Omental fat pad (tissue), 4 donors: ENCODE measurements at places on chromosomes 3 and 15.

DNA sequence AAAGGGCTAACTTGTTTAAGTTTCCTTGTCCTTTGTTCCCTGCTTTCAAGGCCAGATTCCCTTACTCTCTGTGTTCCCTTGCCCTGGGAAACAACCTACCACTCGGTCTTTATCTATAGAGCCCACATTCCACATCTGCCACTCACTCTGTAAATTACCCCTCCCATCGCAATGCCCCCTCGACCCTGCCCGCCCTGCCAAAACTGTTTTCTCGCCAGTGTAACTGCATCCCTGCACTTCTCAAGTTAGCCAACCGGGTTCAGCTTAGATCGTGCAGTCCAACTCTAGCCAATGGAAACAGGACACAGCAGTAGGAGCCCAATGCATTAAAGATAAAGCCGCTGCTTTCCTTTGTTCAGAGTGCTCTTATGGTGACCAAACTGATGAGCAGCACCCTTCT is 263.6 kb downstream of the TBL1XR1 start:
- DNase-seq: no peak

DNA sequence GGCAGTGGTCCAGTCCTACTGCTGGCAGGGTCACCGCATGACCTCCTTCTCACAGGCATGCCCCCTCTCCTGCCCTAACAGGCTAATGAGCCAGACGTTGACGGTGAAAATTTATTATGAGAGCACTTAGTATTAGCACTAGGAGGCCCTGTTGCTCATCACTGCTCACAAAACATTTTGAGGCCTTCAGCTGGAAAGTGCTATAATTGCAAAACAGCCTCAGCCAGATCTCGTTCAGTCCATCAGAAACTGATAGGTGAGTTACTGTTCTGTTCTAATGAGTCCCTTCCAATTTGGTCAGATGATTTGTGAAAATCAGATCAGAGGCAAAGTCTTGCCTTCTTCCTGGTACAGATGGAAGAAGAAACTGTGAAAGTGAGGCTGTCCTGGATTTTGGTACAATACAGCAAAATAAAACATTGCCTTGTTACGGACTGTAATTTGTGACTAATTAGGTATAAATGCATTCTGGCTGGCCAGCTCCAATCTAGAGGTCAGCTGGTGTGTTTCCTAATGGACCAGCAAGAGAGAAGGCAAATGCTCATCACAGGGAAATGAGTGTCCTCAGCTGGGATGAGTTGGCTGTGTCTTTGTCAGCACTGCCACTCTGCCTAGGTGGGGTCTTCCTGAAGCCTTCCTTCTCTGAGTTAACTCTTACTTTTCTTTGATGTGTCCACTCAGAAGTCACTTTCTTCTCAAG is 316.8 kb downstream of the CHST2 start:
- DNase-seq: no peak

- no peak for DNase-seq
These were observed 13.1 kb downstream of the RYK start for GRCh38 chr3:134237454-134238145.

GRCh38 chr3:73674280-73674679 is 49.5 kb upstream of the PDZRN3 start:
- no peak for DNase-seq

- no peak for DNase-seq
These were observed 11.1 kb upstream of the PARL start for GRCh38 chr3:183895774-183896173.

GRCh38 chr3:177119829-177120228 is 77.5 kb downstream of the TBL1XR1 start:
- DNase-seq: no peak

GRCh38 chr3:151998744-151999143 is 125.3 kb downstream of the SUCNR1 start:
- no peak for DNase-seq

DNA sequence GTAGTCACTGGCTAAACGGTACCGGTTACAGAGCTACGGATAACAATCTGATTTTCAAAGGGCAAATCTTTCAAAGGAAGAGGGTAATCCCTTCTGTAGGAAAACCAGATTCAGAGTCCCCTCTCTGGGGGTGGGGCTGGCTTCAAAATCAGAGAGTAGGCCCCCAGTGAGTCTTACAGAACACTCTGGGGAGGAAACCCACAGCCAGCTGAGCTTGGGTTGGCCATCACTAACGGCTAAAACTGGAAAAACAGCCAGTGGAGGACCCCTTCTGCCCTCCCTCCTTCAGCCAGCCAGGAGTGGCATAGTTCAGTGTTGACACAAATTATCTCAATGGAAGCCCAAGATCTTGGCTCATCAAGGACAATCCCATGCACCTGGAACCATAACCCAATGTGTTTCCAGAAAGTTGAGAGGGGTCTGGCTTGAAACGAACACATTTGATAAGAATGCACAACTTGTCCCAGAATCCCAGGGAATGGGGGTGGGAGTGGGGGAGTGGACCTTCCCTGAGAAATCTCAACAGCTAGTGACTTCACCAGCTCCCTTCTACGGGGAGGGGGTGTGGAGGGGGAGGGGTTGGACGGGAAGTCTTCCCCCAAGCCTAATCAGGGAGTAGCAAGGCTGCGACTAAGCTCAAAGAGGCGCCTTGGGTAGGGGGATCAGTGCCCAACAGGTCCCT is 1.0 kb downstream of the RASL12 start:
- DNase-seq: no peak

DNA sequence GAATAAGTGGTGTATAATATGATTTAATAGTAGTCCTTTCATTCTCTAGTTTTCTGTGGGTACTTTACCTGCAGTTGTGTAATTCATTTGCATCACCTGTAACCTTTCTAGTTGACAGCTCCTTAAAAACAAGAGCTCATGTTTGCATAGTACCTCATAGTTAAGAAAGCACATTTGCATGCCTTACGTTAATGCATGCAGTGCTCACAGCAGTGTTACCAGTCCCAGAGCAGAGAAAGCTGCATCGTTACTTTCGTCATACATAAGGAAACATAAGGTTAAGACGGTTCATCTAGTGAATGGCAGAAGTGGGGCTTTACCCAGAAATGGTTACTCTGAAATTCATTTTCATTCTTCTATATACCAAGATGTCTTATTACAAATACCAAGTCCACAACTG is 111.3 kb downstream of the AKAP13 start:
- no peak for DNase-seq

DNA sequence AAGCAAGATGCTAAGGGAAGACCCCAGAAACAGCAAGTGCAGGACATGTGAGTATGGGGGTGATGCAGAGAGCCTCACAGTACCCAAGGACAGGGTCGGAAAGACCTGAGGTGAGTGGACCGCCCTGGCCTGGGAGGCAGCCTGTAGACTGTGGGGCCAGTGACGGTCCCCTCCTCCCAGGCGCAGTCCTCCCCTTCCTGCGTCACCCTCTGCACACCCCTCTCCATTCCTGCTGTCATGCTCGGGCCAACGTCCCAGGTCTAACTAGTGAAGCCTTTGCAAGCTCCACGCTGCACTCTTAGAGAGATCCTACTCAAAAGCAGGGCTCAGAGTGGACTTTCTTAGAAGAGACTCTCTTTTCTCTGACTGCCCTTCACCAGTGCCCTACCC is 41.6 kb downstream of the TM2D3 start:
- DNase-seq: no peak

DNA sequence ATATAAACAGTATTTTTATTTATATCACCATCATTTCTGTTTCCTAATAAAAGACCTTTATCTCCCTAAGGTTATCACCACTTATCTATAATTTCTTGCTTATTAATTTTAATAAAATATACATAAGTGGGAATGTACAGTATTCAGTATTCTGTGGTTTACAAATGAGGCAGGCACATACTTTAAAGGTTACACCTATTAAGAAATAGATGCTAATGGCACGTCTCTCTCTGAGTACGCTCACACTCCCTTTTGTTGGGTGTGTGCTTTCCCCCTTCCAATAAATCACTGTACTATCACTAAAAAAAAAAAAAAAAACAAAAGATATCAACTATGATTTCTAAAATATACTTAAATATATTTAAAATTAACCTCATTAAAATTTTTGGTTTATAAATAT is 8.9 kb downstream of the OXNAD1 start:
- DNase-seq: no peak

DNA sequence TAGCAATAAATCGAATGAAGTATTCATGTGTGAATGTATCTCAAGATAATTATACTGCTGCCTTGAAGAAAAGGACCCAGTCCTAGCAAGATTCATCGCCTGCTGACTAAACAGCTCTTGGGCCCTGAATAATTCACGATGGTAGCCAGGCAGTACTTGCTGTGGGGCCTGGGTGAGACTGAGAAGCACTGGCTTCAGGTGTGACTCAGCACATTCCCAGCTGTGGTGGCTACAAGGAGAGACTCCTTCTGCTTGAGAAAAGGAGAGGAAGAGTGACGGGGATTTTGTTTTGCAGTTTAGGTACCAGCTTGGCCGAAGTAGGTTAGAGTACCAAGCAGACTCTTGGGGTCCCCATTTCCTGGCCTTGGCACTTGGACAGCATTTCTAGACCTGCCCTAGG is 47.6 kb upstream of the CD200R1L start:
- no peak for DNase-seq

GRCh38 chr3:174810254-174810653 is 48.9 kb upstream of the NAALADL2 start:
- no peak for DNase-seq

- no peak for DNase-seq
These were observed 64.4 kb upstream of the FLNB start for GRCh38 chr3:57943525-57944495.

DNA sequence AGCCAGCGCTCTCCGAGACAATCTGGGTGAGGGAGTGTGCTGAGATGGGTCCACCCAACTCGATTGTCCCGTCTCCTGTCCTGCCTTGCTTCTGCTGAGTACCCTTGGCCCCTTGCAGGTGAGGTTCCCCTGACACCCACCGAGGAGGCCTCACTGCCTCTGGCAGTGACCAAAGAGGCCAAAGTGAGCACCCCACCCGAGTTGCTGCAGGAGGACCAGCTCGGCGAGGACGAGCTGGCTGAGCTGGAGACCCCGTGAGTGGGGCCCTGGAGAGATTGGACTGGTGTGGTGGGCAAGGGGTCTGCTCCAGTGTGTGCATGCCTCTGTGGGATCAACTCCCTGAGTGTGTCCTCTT is 23.6 kb downstream of the NBEAL2 start:
- no peak for DNase-seq

DNA sequence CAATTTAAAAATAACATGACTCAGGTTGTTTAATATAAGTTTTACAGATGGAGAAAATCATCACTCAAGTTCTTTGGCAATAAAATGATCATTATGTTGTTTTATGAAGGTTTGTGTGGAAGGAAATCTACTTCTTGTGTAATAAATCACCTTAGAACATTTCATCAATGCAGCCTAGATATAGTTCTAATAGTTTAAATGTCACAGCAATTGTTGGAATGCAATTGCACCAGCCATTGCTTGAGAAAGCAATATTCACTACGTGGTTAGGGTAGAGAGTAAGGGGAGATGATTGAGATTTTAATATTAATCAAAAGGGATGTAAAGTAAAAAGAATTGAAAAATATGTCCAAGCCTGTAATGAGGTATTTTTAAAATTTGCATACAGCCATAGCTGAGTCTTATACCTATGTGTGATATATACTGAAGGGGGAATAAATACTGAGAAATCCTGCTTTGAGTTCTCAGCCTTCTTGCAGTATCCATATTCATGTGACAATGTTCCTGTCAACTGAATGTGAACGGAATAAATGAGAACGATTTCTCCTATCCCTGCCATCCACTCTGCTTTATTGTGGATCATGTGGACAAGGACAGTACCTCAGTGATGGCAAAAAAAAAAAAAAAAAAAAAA is 257.9 kb downstream of the OTOL1 start:
- no peak for DNase-seq

- no peak for DNase-seq
These were observed 65.7 kb downstream of the RARB start for GRCh38 chr3:25493786-25494185.

DNA sequence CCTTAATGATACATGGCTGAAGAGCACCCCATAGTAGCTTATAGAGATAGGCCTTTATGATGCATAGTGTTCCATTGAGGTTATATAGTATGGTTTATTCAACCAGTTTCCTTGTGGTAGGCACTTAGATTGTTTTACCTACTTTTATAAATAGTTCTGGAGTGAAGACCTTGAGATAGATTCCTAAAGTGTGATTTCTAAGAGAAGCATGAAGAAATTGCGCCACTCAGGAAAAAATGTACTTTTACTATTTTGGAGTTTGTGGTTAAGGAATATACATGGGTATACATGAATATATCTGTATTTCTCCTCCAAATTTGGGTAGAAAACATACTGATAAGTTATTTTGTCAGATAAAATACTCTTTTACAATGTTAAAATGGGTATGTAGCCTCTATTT is 70.5 kb downstream of the CHD2 start:
- no peak for DNase-seq

DNA sequence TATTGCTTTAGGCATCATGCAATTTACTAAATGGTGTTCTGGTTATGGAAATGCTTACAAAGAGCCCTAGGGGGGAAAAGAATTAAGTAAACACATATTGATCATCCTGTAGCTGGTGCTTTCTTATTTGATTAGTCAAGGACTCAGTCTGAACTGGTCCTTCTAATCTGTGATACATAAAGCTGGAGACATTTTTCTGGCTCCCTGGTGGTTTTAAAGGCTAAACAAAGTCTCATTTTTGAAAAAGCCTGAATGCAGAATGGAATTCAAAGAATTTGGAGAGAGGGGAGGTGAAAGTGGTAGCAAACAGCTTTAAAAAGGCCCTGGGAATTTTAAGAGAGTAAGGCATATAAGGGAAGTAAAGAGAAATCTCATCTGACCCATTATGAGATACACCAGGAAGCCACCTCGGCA is 149.7 kb downstream of the RBMS3 start:
- DNase-seq: no peak

DNA sequence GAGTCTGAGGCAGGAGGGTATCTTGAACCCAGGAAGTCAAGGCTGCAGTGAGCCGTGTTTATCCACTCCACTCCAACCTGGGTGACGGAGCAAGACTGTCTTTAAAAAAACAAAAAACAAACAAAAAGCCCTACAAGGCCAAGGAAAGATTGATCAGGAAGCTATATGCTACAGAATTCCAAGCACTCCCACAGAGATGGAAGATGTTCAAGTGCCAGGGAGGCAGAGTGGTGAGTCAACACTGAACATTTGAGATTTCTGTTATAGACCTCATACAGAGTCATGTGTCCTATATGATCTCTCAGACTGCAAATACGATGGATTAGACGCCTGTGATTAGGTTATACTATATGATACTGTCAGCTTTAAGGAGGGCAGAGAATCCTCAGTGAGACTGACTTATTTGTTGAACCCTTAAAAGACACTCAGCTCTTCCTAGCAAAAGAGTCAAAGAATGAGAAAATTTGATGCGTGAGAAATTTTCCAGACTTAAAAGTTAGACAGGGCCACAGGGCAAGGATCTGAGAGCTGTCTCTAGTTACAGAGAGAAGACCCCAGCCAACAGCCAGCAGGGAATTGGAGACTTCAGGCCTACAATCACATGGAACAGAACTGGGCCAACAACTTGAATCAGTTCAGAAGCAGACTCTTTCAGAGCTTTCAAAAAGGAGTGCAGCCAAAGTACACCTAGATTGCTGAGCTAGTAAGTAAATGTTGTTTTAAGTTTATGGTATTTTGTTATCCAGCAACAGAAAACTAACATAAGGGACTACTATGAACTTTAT is 107.6 kb downstream of the PIK3CB start:
- DNase-seq: no peak
